Nucleus accumbens (tissue), 56 donors: ENCODE measurements at places on chromosomes 2 and 18.

- no peak for DNase-seq
Measured at GRCh38 chr2:205959521-205959920, 126.5 kb downstream of the INO80D start.

DNA sequence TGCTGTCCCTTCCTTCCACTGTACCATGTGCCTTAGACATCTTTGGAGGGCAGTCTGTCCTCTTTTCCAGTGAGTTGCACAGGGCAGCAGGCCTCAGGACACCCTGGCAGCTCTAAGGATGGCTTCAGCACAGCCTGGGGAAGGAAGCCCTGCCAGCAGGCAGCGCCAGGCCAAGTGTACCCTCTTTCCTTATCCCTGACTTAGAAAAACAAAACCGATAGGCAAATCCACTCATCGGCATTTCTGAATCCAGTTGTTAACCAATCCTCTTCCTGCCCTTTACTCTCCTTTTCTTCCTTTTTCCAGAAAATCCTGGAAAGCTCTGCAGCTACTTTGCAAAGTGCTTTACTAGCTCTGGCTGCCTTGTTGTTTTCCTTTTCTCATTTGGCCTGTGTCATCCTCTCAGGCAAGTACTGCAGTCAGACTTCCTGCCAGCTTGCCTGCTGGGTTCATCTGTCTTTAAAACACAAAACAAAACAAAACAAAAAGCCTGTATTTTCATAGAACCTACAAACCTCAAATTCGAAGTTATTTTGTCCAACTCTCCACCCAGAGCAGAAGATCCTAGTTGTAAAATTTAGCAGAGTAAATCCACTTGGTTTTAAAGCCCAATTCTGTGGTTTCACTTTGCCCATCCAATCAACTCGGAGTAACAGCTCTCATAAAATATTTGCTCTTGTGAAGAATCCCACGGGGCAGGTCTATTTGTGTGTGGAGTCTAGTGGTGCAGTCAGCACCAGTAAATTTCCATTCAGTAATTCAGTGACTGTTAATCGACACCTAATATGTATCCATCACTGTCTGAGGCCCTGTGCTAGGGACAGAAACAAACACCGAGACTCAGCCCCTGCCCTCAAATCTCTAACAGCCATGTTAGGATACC, 45.2 kb downstream of the PCBP1 start:
- DNase-seq = peak; percentile 59

GRCh38 chr2:142918624-142919023, 41.2 kb downstream of the KYNU start:
- no peak for DNase-seq

DNA sequence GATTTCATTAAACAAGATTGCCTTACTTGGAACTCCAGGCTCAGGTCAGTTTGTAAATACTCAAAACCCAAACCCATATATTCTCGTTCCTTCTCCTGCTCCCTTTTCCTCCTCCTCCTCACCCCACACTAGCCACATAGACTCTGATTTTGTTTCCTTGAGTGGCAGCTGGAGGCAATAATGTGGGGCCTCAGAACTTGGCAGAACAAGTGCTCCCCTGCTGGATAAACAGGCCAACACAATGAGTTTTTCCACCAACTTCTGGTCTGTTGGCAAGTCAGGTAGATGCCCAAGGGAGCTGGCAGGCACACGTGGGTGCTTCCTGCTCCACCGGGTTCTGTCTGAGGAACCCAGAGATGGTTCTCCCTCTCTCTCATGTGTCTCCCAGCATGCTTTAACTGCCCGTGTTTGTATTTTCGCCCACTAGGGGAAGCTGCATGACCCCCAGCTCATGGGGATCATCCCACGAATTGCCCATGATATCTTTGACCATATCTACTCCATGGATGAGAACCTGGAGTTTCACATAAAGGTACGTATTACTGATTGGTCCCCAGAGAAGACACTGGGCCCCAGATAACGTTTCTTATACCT, 61.9 kb downstream of the KIF5C start:
- DNase-seq = no peak

- no peak for DNase-seq
Measured at GRCh38 chr18:58609536-58609993, 19.3 kb downstream of the ALPK2 start.

GRCh38 chr2:15028406-15028805, 395.9 kb downstream of the LRATD1 start:
- no peak for DNase-seq

- no peak for DNase-seq
Measured at GRCh38 chr2:42135381-42136312, 33.5 kb upstream of the EML4 start.

DNA sequence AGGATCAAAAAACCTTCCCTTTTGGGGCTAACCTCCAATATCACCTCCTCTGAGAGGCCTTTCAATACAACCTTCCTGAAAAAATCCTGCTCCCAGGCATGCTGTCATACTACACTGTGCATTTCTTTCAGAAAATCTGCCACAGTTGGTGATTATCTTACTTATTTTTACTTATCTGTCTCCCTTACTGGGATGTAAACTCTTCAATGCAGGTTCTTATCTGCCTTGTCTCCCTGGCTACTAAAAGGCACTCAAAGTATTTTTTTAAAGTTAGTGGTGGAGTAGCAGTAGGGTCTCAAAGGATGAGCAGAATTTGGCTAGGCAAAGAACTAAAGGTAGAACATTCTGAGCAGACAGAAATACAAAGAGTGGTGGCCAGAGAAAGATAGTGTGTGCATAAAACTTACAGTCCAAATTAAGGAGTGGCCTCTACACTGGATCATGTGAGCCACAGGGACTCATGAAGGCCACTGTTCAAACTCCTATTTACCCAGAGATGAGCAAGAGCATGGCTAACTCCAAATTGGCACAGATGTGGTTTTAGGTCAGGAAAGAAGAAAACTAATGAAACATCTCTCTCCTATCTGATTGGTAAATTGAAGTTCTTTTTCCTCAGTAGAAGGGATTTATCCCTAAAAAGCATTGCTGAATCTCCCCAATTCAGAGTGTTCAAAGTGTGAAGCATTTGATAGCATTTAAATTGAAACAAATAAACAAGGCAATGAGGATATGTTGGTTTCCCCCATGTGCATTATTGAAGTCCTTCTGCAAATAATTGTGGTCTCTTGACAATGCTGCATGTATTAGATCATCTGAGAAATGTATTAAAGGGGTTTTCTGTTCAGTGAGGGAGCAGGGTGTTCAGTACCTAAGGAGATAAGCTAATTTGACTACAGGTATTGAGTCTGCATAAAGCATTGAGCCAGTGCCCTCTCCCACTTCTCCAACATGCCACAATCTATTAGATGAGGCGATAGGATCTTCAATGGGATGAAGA, 285.5 kb downstream of the MREG start:
- no peak for DNase-seq

- no peak for DNase-seq
Measured at GRCh38 chr2:69205491-69205890, 181.5 kb downstream of the GFPT1 start.

DNA sequence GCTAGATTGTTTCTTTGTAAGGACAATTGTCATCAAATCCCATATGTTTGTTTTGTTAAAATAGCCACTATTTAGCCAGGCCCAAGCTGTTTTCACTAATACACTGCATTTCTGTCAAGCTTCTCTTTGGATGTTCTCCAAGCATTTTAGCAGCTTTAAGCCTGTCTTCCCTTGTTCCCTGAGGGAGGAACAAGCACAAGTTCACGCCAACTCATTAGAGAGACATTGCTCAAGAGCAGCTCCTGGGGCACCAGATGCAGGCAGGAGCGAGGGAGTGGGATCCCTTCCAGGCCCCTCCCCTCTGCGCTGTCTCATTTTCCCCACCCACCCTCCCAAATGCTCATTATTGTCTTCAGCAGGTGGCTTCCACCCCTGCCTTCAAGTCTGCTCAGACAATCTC, 32.6 kb upstream of the PPP3R1 start:
- DNase-seq = no peak

- DNase-seq = no peak
Measured at GRCh38 chr2:74525717-74526648, at the start of gene DQX1. Gene DQX1 (minus strand): TSS chr2:74526231. CDS start chr2:74525729, 502 bp downstream.

- no peak for DNase-seq
Measured at GRCh38 chr2:233761040-233761769, 1.1 kb downstream of the UGT1A1 start.

DNA sequence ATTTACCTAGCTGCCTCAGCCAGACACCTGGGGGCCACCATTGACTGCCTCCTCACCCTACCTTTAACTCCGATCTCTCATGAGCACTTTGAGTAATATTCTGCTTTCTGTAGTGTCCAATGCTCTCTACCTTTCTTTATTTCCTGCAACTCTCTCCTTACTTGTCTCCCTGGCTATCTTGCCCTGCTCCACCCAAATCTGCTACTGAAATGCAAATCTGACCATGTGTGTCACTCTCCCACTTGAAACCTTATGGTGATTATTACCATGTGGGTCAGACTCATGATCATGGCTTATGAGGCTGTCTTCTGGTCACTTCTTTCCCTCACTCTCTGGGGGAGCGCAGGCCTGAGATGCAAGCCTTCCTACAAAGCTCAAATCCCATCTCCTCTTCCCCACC, 83.3 kb downstream of the INSIG2 start:
- DNase-seq = no peak

GRCh38 chr2:85852937-85853498, 35.8 kb downstream of the ST3GAL5 start:
- no peak for DNase-seq

- no peak for DNase-seq
Measured at GRCh38 chr2:78293768-78294167, 731.7 kb upstream of the REG3G start.

DNA sequence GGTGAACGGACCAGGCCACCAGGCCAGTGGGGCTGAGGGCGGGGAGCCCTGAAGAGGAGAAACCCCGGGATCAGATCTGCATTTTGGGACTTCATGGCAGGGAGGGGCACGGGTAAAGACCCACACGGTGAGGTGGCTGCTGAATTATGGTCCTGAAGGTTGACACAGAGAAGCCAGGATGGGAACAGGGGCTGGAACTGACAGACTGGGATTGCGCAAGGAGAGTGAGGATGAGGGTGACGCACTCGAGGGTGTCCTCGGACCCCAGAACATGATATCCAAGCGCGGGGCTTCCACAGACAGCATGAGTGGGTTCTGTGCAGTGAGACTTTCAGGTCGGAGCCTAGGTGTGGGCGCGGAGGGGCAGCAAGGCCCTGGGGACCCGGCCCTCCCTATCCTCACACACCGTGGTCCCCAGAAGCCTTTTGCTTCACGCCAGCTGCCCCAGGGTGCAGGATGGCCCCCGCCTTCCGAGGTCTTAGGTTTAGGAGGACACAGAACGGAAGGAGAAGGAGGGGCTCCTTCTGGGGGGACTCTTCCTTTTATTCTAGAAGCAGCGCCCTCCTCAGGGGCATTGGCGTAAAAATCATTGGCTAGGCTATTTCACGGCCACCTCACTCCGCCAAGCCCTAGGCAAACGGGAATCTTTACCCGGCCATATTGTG, 416.8 kb upstream of the HS6ST1 start:
- no peak for DNase-seq

- DNase-seq = no peak
Measured at GRCh38 chr2:146321175-146321574, 1523.7 kb upstream of the ACVR2A start.

GRCh38 chr2:64957109-64957903, 31.9 kb upstream of the SLC1A4 start:
- DNase-seq = no peak

DNA sequence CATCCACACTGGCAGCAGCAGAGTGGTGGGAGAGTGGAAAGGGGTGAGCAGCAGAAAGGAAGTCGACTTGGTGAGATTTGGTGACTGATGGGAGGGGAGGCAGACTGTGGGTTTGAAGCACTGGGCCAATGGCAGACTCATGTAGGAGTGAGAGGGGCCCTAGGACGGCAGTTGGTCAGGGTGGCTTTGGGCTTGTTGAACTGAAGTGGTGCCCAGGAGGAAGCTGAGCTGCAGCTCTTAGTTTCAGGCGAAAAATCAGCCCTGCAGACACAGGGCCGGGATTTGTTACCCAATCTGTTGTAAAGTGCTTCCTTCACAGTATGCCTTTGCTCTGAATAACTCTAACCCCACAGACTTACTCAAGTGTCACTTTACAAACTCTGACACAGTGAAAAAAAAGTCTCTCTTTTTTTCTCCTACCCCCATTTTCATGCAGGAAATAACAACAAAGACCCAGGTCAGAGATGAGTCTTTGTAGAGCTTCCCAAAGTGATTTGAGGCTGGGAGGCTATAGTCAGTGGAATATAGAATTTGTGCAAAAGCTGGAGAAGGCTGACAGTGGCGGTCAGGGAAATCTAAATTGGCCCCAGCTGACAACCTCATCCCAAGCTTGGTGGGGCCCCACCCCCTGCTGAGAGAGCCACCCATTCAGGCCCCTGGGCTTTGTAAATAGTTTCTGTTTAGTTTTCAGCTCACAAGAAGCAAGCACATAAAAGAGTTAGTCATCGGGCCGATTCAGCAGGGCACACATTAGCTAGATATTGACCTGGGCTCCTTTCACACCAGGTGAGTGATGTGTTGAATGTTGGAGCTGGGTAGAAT, 226.9 kb downstream of the VAPA start:
- DNase-seq = no peak
